Breast epithelium (tissue), 4 donors: ENCODE measurements at places on chromosomes 12 and 14.

DNA sequence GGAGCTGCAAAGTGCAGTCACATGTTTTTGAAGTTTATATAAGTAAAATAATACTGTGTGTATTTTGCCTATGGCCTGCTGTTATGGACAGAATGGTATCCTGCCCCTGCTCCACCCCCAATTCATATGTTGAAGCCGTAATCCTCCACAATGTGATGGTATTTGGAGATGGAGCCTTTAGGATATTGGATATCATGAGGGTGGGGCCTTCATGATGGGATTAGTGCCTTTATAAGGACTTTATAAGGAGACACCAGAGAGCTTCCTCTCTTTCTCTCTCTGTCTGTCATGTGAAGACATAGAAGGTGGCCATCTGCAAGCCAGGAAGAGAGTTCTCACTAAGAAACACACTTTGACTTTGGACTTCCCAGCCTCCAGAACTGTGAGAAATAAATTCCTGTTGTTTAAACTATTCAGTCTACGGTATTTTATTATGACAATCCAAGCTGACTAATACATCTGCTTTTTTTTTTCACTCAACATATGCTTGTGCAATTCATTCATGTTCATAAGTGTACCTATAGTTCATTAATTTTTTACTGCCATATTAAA, 3.1 kb upstream of the CHPT1 start:
- DNase-seq: no peak

GRCh38 chr12:96510306-96510764, 21.0 kb downstream of the CFAP54 start:
- no peak for DNase-seq

DNA sequence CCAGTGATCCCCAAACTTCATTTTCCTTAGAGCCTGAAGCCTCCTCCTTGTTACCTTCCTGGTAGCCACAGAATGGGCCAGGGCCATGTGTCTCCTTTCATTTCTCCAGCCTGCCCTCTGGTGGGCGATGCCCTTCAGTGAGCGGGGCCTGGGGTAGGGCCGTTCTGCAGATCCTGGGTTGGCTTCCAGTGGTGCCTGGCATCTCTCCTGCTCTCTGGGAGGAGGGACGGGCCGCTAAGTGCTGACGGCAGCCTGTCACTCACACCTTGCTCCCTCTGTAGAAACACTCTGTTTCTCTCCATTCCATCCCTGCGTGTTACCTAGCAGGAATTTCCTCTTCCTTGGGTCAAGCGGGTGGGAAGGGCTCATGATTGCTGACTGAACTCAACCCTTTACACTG, 232.1 kb downstream of the CACNA1C start:
- peak; percentile 68 for DNase-seq

GRCh38 chr12:106791531-106791930, 17.0 kb downstream of the RIC8B start:
- DNase-seq: no peak

GRCh38 chr14:102496958-102497744, 12.4 kb downstream of the ANKRD9 start:
- DNase-seq: no peak

DNA sequence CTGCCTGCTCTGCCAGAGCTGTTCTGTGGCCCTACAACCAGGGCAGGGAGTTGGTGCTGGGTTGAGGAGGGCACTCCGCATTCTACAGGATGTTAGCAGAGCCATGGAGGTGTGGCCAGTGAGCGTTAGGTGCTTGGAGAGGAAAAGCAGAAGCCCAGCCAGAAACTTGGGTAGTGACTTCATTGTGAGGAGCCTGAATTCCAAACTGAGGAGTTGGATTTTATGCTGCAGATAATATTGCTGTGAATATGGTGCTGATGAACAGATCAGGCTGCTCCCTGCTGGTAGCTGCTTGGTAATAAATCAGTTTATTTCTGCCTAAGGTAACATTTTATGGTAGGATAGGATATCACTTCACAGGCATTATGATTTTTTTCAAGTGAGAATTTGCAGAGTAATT, 7.1 kb upstream of the CCDC175 start:
- DNase-seq: no peak

DNA sequence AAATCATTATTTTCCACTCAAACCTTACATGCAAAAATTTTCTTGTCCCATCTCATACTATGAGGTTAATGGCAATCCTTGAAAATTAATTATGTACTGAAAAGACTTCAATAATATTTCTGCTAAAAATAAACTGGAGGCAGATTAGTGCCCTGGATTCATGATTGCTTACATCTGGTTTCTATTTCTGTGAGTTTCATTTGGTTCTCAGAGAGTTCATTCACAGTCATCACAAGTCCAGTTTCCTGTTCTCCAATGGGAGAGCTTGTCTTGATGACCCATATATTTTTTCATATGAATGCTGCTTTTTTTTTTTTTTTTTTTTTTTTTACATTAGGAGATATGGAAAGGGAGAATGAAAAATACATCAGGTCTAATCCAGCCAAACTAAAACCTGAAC, 6.6 kb upstream of the PTHLH start:
- DNase-seq: no peak

DNA sequence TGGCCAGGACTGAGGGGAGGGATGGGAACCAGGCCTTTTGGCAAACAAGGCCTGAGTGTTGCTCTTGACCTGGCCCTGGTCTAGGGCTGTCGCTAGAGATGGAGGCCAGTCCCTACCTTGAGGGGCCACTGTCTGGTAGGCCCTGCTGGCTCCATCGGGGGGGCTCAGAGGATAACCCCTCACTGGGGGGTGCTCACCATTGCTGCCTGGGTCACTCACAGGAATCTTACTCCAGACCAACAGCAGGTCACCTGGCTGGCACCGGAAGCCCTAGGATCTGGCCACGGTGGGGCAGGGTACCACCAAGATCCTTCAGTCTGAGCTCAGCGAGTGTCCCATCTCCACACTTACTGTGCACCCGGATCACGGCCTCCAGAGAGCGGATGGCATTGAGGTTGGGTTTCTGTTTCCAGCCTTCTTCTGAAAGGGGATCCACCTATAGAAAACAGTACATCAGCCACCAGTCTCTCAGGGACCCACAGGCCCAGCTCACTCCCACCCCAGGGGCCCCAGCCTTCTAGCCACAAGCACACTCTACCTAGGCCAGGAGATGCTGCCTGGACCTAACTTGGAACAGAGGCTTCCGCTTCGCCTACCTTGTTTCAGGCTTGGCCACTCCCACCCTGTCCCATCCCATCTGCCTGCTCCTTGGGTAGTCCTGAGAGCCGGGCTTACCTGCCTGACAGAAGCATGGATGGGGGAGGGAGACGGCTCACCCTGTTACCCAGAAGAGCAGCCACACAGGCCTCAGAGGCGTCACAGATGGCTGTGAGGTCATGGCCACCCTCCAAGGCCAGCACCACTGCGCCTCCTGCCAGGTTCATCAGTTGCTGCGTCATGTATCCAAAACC, 12.2 kb downstream of the SLC48A1 start:
- DNase-seq: no peak

DNA sequence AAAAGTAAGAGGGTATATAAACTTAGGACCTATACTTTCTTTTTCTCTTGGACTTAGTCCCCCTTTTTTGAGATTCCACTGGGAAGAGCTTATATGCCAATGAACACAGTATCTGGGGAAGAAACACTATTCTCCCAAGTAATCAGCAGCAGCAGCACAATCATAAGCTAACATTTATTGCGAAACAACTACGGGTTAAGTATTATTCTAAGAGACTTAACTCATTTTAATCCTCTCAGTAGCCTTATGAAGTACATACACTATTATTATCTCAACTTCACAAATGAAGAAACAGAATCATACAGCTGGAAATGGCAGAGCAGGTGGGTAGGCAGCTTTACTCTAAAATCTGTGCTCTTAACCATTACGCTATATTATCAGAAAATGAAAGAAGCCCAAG, 27.9 kb downstream of the BAZ2A start:
- no peak for DNase-seq

- DNase-seq: no peak
Measured at GRCh38 chr12:6547987-6548386, 7.9 kb downstream of the IFFO1 start.

GRCh38 chr12:19251481-19252132, 122.1 kb downstream of the PLEKHA5 start:
- DNase-seq: no peak

DNA sequence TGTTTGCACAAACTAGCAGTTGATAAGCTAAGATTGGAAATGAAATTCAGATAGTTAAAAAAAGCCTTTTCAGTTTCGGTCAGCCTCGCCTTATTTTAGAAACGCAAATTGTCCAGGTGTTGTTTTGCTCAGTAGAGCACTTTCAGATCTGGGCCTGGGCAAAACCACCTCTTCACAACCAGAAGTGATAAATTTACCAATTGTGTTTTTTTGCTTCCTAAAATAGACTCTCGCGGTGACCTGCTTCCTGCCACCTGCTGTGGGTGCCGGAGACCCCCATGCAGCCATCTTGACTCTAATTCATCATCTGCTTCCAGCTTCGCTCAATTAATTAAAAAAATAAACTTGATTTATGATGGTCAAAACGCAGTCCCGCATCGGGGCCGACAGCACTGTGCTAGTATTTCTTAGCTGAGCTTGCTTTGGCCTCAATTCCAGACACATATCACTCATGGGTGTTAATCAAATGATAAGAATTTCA, 335.6 kb downstream of the TMEM121 start:
- no peak for DNase-seq

DNA sequence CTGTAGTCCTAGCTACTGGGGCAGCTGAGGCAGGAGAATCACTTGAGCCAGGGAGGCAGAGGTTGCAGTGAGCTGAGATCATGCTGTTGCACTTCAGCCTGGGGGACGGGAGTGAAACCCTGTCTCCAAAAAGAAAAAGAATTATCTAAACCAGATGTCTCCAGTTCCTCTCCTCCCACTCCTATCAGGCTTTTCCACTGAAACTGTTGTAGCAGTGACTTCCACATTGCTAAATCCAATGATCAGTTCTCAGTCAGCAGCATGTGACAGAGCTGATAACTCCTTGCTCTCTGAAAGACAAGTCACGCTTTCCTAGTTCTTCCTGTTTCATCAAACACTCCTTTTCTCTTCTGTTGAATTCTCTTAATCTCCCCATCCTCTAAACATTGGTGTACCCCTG, 8.6 kb downstream of the SLC38A6 start:
- DNase-seq: no peak

- DNase-seq: peak; percentile 63
Measured at GRCh38 chr12:53543539-53543938, 36.3 kb upstream of the NPFF start.

- no peak for DNase-seq
Measured at GRCh38 chr12:43062201-43062895, 472.8 kb upstream of the PRICKLE1 start.

- no peak for DNase-seq
Measured at GRCh38 chr14:32381869-32382268, 52.8 kb downstream of the AKAP6 start.

DNA sequence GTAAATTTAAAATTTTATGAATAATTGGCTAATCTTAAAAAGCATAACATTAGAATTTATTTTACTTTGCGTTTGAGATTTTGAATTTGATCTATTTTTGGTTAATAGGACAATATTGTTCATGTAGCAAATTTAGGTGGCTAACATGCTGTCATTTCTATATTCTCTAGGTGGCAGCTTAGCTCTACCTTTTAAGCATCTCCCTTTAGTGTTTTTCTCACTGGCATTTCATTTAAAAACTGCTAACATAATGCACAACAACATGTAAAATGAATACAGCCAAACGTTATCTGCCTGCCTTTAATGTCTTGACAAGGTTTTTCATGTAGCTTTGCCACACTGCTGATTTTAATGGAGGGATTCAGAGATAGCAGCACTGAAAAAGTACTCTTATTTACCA, 272.4 kb upstream of the FBXO33 start:
- DNase-seq: no peak

GRCh38 chr14:36605506-36605857, 23.1 kb upstream of the NKX2-8 start:
- no peak for DNase-seq

- no peak for DNase-seq
Measured at GRCh38 chr14:70954068-70954467, 46.8 kb downstream of the PCNX1 start.

GRCh38 chr14:89327771-89328212, 89.2 kb downstream of the FOXN3 start:
- no peak for DNase-seq
